Germinal center (tissue), 1 donor: ENCODE measurements at places on chromosomes 7 and 10.

DNA sequence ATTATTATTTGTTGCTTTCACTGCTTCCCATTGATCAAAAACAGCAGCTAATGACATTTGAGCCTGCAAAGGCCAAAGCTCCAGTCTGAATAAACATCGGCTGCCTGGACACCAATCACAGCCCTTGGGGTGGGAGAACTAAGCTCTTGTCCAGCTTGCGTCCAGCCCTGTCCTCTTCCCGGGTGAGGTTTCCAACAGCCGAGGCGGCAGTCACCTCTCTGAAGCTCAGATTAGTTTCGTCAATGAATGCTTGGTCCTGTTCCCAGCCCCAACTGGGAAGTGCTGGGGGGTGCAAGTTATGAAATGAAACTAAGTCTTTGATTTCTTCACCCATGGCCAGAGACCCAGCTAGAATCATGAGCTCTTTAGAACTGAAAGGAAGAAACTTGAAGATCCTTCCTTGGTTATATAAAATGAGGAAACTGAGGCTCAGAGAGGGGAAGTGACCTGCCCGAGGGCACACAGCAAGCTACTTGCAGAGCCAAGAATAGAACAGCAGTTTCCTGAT is 114.0 kb upstream of the TCF7L2 start:
- DNase-seq = no peak

GRCh38 chr7:51324206-51324898 is 7.7 kb upstream of the COBL start:
- DNase-seq = no peak

DNA sequence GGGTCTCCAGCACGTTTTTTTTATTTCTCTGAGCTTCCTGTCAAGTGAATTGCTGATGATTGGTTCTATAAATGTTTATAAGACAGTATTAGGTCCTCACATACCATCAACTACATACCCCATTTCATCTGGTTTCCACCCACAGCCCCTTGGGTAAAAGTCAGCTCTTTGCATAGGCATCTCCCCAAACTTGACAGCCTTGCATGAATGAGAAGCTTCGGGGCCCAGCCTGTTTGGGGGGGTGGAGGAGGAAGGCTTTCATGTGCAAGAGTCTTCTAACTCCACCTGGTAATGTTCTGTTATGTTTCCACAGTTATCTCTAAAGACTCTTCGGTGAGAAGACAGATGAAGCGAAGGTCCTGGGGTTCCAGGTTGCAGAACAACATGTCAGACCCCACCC is 75.4 kb downstream of the SCRN1 start:
- DNase-seq = no peak

GRCh38 chr10:110508806-110509544 is 11.3 kb downstream of the DUSP5 start:
- DNase-seq = no peak

DNA sequence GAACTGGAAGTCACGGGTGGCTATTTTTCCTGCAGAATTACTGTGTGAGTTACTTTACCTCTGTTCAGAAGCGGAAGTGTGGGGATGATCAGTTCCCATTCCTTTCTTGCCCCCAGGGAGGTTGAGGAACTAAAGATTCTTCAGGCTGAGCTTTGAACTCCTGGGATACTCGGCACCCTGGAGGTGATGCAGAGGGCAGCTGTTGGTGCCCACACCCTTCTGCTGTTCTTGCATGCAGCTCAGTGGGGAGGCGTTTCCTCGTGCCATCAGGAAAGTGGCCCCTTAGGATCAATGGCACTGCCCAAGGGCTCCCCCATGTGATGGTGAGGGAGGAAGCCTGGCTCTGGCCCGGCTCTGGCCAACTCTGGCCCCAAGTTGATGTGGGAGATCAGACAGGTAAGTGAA is 44.7 kb upstream of the MXI1 start:
- no peak for DNase-seq

DNA sequence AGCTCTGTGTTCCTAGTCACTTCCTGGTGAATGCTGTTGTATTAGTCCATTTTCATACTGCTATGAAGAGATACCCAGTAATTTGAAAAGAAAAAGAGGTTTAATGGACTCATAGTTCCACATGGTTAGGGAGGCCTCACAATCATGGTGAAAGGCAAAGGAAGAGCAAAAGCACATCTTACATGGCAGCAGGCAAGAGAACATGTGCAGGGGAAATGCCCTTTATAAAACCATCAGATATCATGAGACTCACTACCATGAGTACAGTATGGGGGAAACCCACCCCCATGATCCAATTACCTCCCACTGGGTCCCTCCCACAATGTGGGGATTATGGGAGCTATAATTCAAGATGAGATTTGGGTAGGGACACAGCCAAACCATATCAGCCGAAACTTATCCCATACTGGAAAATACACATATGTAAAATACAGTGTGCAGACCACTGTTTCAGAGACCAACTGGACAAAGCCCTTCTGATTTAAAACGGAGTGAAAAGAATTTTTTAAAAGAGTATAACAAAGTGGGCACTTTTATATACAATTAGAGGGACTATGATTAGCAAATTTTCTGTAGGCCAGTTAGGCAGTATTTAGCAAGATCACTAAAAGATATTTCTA is 8.0 kb downstream of the CYREN start:
- DNase-seq = no peak

- no peak for DNase-seq
Observed at GRCh38 chr10:114389426-114389825, 14.9 kb downstream of the AFAP1L2 start.
